T-cell (primary cell): ENCODE measurements at places on chromosomes 13 and 19.
A peak's percentile ranks its signal among the peaks of the same experiment; 100 is the strongest.

GRCh38 chr13:76886292-76887075 is at the start of gene KCTD12:
KCTD12 (minus strand) TSS chr13:76886405; CDS start chr13:76886148, 257 bp downstream.
- peak; percentile 62 for DNase-seq

DNA sequence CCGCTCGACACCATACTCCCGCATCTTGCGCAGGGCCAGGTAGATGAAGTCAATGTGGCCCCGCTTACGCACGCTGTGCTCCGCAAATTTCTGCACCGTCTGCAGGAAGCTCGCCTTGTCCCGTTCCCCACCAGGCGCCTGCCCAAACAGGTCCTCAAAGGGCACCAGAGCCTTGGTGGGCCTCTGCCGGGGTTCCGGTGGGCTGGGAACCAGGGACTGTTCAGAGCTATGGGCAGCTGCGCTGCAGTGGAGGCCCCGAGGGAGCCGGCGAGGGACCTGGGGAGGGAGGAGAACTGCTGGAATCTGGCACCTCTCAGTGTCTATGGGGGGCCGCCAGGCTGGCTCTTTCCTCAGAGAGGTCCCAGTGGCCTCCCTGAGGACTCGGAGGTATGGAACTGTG is 8.3 kb upstream of the ZNF653 start:
- no peak for DNase-seq

GRCh38 chr19:2703691-2704216 is 1.3 kb upstream of the GNG7 start:
- no peak for DNase-seq

GRCh38 chr13:85969331-85969730 is 170.1 kb upstream of the SLITRK6 start:
- no peak for DNase-seq

DNA sequence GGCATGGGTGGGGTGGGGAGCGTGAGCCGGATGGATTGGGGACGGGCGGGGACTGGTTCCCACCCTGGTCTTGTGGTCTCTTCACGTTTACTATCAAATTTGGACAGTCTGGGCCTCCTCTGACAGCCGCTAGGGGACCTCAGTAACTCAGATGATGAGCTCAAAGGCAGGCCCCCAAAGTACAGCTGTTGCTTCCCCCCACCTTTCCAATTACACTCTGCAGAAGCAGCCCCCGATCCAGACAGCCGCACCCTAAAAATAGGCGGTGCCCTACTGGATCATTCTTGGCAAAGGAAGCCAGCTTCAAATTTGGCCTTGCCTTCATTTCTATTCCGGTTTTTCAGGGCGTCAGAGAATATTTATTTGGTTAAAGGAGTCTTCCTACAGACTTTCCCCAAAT is 1.9 kb upstream of the FOXO1 start:
- DNase-seq = peak; percentile 39

DNA sequence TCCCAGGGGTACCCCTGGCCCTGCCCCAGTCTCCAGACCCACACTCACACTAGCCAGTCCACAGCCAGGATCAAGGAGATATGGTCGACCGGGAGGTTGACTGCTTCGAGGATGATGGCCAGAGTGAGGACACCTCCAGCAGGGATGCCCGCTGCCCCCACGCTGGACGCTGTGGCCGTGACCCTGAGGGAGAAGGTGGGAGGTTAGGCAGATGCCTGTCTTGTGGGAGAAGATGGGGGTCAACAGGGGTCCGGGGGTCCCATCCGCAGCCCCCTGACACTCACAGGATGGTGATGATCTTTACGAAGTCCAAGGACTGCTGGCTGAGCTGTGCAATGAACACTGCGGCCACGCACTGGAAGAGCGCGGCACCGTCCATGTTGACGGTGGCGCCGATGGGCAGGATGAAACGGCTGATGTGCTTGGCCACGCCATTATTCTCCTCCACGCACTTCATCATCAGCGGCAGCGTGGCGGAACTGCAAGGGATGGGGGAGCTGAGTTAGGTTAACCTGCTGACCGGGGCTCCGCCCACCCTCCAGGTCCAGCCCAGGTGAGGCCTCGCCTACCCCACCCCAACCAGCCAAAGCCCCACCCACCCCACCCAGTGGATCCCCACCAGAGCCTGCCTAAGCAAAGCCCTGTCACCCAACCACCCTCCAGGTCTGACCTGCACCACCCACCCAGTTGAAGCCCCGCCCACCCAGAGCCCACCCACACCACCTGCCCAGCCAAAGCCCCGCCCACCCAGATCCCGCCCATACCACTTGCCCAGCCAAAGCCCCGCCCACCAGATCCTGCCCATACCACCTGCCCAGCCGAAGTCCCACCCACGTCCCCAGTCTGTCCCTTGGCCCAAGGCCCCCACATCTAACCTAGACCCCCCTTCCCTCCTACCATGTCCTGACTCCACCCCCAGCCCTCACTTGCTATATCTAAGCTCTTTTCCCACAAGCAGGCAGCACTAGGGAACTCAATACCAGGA is 11.2 kb downstream of the SLC1A5 start:
- no peak for DNase-seq

GRCh38 chr13:31965361-31966066 is 66.1 kb upstream of the FRY start:
- no peak for DNase-seq

GRCh38 chr13:101838323-101838722 is 385.8 kb downstream of the ITGBL1 start:
- no peak for DNase-seq

- DNase-seq = no peak
Measured at GRCh38 chr13:88097541-88097940, 426.4 kb downstream of the SLITRK5 start.

DNA sequence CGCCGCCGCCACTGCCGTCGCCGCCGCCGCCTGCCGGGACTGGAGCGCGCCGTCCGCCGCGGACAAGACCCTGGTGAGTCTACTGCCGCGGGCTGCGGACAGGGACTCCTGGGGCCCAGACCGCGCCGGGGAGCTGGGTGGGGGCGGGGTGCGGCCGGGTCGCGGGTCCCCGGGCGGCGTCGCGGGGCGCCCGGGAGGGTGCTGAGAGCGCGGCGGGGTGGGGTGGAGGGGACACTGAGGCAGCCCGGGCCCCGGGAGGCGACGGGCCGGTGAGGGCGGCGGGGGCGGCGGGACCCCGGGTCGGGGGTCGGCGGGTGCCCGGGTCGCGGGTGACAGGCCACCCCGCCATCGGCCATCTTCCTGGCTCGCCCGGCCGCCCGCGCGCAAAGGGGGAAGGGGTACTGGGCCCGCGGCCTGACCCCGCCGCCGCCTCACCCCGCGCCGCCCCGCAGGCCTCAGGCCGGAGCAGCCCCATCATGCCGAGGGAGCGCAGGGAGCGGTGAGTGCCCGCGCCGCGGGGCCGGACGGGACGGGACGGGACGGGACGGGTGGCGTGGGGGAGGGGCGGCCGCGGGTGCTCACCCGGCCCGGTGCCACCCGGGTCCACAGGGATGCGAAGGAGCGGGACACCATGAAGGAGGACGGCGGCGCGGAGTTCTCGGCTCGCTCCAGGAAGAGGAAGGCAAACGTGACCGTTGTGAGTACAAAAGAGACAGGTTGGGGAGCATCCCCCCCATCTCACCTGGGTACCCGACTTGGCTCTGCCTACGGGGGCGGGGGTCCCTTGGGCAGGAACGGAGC is 489 bp downstream of the CCNE1 start:
- DNase-seq = no peak

DNA sequence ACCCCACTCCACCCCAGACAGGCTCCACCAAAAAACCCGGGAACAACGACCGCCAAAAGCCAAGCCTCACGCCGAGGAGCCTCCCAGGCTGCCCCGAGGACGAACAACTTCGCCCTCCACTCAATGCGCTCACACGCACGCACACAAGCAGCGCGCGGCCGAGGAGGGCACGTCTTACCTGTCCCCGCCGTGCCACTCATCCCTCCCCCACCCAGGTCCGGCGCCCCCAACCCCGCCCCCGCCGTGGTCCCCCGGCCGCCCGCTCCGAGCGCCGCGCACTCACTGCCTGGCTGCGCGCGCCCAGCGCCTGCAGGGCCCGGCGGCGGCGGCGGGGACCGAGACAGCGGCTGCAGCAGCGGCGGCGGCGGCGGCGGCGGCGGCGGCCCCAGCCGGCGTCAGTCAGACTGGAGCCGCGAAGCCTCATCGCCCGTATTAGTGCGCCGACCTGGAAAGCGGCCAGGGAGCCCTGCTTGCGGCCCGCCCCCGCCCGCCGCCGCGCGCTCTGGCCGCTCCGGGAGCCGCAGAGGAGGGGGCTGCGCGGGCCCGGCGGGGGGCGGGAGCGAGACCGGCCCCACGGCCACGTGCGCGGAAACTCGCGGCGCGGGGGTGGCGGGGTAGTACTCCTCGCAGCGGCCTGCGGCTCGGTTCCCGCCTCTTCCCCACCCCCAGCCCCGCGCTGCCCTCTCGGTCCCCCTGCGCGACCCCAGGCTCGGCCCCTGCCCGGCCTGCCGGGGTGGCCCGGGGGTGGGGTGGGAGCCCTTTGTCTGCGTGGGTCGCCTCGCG is at the start of gene SMAD9:
SMAD9 (minus strand) TSS at position 406 of the 783 bp plus-strand sequence. CDS start 40,549 bp downstream, outside the sequence.
- DNase-seq = no peak

GRCh38 chr19:41206456-41206855 is 12.6 kb upstream of the AXL start:
- DNase-seq = no peak

DNA sequence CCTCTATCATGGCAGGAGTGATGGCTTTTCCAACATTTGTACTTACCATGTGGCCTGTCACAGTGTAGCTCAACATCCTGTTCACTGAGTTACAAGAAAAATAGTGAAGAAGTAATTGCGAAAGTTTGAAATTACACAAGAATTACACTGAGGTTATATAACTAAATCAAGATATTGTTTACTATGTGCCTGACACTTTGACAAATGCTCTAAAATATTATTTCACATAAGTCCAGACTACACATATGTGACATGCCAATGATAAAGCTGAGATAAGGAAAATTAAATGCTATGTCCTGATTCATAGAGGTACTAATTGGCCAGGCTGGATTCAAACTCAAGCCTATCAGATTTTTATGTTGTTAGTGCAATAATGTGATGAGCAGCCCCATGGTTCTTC is 451.7 kb downstream of the PCDH9 start:
- no peak for DNase-seq

GRCh38 chr19:763181-763580 is 12.3 kb downstream of the MISP start:
- DNase-seq = no peak

DNA sequence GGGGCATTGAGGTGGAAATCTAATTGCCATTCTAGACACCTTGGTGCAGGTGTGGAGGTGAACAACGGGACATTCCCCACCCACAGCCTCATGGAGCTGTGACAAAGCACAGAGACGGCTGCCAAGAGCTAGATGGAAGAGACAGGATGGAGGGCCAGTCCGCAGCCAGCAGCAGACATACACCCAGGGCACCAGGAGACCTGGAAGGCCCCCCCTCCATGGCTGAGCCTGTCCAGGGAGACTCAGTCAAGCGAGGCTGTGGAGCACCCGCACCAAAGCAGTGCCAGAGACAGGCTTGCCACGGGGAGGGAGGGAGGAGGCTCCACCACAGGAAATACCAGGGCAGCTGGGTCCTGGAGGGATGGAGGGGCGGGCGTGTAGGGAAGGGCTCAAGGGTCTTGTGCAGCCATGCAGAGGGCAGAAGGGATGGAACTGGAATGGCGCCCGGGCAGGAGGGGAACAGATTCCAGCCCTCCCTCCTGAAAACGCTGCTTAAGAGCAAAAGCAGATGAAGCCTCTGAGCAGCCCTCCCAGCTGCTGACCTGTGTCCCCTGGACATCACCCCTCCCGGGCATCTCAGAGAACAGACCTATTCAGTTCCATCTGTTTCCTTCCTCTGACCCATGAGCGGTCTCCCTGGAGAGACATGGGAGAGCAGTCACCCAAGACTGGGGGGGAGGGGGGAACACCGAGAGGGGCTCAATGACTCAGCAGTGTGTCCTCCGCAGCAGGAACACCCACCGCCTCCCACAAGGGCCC is 14.4 kb downstream of the EPS15L1 start:
- no peak for DNase-seq

GRCh38 chr13:57063007-57063406 is 77.7 kb upstream of the PRR20A start:
- no peak for DNase-seq

GRCh38 chr19:31761281-31761913 is 412.2 kb upstream of the TSHZ3 start:
- no peak for DNase-seq

DNA sequence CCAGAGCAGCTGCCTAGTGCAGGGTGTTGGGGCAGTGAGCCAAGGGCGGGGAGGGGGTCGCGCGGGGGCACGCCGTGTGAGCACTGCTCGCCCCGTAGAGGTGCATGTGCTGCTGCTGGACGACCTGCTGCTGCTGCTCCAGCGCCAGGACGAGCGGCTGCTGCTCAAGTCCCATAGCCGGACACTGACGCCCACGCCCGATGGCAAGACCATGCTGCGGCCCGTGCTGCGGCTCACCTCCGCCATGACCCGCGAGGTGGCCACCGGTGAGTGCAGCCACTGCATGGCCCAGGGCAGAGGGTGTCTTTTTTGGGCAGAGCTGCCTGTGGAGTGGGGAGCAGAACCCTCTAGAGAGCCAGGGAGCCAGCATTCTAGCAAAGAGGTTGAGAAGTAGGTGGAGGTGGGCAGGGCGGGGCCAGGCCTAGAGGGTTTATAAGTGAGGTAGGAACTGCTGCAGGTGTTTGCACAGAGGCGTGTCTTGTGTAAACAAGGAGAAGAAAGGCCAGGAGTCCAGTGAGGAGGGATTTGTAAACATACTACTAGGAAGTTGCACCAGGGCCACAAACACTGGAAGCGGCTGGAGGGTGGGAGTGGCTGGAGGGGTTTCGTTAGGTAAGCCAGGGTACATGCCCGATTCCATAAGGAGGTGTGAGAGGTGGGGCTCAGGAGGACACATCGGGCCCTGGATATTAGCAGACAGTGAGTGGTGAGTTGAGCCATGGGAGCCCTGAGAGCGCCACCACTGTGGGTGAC is 21.3 kb downstream of the ARHGEF1 start:
- DNase-seq = no peak

DNA sequence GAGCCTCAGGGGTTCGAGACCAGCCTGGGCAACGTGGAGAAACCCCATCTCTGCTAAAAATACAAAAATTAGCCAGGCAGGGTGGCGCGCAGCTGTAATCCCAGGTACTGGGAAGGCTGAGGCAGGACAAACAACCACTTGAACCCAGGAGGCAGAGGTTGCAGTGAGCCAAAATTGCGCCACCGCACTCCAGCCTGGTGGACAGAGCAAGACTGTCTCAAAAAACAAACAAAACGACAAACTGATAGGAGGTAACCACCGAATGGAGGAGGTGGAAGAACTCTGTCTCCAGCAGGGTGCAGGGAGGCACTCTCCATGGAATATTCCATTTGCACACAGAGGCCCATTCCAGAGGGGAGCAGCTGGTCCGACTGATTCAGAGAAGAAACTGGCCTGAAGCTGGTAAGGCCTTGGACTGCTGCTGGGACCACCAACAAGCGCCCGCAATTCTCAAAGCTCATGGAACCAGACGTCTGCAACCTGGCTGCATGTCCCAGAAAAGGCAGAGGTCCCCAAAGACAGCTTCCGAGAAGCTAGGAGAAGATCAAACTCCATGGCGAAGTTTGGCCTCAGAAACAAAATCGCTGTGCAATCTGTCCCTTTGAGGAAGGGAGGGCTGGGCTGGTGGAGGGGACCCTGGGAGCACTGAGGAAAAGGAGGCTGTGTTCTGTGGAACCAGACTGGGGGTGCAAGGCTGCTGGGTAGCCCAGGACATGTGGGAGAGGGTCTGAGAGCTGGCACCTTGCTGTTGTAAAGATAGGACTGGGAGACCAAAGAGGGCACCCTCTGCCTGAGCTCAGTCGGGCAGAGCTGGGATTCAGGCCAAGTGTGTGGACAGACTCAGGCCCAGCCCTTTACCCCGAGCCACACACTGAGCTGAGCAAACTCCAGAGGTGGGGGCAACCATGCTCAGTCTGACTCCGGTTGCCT is 35.2 kb downstream of the SLC25A42 start:
- no peak for DNase-seq
